ENCODE measurements at places on chromosomes 6 and 20.

DNA sequence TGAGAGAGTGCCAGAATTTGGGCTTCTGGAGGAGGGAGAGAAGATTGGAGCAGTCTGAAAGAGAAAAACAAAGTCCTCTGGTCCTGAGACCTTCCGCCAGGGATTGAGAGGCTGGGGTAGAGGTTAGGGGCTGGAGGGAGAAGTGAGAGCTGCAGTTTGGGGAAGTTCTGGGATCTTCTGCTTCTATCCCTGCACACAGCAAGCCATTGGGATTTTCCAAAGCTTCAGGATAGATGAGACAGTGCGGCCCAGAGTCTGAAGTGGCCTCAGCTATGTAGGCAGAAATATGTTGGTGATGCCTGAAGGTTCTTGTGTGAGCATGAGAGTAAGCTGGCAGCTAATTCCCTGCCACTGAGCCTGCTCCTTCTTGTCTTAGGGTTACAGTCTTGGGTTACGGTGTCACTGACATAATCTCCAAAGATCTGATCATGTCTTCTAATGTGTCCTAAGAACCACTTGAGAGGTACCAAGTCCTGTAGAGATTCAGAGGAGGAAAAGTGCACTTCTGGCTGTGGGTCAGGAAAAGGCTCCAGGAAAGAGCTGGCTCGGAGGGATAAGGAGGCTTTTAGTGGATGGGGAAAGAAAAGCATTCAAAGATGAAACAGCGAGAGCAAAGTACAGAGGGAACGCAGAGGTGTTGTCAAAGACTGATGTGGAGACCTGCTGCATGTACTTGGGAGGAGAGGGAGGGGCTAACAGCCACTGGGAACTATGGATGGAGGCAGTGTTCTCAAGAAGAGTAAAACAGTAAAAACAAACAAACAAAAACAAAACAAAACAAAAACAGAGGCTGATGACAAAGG is 131.1 kb upstream of the MYLIP start:
- DNase-seq = no peak

DNA sequence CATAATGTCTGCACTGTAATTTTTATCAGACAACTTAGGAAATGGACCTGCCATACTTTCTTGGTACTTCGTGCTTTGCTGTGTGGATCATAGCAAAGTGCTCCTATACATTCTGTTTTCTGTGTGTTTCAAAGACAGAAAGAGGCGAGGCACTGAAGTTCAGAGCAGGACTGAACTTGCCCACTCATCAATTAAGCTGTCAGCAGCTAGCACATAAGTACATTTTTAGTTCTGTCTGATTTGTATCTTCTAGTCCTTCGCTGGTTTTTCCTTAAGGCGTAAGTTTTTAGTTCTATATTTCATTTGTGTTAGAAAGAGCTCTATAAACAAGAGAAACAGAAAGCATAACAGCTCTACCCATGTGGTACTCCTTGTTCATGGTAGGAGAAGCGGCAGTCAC is 42.1 kb downstream of the MAP3K4 start:
- no peak for DNase-seq

DNA sequence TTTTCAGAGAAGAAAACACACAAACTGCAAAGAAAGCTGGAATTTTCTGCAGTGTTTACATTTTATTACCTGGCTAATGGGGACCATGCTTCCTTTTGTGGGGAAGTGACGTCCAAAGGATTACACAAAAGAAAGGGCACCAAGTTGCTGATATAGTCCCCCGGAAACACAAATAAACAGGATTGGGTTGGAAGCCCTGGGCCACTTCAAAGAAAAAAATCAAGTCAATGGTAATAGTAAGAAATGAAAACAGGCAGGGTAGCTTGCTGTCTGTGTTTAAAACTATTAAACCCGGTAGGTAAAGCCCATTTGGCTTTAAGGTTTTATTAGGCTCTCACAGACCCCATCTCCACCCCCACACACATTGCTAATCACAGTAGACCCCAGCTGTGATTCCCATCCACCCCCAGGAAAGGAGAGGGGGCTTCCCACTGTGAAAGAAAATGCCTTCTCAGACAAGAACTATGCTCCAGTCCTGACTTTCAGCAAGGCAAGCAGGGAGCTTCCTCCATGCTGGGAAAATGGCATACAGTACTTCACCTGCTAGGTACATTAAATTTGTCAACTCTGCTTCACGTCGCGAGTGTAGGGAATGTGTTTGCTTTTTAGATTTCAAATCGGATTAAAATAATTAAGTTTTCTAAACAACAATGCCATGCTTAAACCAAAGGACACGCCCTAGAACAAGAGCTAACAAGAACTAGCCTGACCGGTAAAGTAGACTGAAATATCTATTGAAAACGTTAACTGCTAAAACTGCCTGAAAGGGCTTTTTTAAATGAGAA is 1.1 kb downstream of the PERP start:
- DNase-seq = no peak

- no peak for DNase-seq
These were observed 79.0 kb upstream of the RGS17 start for GRCh38 chr6:153210083-153210482.

DNA sequence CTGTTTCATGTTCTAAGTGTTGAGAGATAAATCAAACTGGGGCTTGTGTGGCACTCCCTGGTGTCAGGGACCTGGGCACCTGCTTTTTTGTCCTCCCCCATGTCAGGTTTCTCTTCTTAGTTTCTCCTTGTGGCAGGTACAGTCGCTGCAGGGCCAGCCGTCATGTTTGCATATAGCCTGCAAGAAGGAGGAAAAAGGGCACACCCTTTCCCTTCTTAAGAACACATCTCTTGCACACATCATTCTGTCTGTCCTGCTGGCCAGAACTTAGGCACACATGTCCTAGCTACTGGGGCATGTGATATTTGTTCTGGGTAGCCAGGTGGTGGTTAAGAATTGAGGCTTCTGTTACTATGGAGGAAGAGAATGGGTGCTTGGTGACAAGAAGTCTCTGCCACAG is 27.9 kb downstream of the CDC5L start:
- DNase-seq = no peak

DNA sequence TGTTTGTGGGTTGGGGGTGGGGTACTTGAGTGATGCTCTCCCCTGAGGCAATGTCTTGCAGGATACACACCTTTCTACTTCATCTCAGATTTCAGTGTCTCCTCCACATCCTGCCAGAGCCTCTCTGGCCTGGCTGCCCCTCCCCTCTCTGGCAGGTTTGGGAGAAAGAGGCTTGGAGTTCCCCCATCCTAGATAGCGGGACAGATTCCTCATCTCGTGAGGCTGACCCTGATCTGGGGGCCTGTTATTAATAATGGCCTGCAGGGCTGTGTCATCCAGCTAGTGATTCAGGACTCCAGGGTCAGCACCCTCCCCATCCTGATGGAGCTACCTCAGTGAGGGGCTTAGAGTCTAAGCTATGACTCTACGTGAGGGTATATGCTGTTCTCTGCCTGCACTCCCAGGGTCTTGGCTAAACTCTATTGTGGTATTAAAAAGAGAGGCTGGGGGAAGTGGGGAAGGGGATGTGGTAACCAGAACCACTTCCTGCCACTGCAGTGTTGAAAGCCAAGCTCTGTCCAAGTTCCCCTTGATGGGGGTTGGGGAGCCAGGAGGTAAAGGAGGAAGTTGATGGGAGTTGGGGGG is 3.7 kb upstream of the MMP9 start:
- DNase-seq = no peak

All from hippocampal formation (tissue), 2 donors.